ENCODE measurements at places on chromosomes 4 and X.

GRCh38 chr4:122614621-122615020 is 6.2 kb downstream of the IL21 start:
- DNase-seq, result no peak

DNA sequence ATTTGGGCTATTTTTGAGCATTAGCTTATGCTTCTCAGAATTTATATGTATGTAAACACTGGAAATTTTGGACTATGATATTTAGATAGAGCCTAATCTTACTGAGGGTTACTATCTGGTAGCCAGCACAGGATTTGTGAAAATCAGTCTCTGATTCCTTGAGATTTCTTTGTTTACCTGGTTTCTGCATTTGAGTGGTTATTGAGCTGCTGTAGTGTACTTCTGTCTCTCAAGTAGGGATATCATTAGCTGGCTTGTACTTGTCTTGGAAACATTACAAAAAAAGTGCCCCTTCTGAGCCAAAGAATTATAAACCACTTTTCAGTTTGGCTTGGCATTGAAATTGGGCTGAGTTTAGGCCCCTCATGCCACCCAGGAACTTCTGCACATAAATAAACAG is 49.7 kb downstream of the TLL1 start:
- no peak for DNase-seq

GRCh38 chr4:61520681-61521160 is 320.6 kb downstream of the ADGRL3 start:
- no peak for DNase-seq

DNA sequence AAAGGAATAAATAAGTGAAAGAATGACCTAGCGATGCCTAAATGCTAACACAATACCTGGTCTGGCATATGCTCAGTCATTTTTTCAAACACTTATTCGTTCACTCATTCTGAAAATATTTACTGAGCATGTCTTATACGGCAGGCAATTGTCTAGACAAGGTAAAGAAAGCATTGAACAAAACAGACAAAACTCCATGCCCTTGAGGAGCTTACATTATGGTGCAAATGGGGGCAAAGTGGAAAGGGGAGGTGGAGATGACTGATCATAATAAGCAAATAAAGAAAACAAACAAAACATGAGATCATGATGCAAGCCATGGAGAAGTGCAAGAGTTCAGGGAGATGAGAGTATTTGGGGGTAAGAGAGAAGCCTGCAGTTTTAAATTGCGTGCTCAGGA is 334.6 kb upstream of the PPARGC1A start:
- DNase-seq, result no peak

DNA sequence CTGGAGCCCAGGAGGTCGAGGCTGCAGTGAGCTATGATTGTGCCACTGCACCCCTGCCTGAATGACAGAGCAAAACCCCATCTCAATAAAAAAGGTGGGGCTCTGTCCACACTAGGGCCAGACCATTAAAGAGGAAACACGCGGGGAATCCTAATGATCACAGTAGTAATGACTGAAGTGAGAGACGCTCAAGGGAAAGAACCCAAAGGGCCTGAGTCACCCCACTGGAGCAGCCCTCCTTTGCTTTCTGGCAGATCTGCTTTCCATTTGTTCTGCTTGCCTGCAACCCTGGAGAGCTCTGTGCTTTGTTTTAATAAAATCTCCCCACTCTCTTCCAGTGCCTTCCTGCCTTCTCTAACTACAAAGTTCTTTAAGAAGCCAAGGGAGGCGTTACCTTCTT is 5.0 kb downstream of the TFDP3 start:
- no peak for DNase-seq

DNA sequence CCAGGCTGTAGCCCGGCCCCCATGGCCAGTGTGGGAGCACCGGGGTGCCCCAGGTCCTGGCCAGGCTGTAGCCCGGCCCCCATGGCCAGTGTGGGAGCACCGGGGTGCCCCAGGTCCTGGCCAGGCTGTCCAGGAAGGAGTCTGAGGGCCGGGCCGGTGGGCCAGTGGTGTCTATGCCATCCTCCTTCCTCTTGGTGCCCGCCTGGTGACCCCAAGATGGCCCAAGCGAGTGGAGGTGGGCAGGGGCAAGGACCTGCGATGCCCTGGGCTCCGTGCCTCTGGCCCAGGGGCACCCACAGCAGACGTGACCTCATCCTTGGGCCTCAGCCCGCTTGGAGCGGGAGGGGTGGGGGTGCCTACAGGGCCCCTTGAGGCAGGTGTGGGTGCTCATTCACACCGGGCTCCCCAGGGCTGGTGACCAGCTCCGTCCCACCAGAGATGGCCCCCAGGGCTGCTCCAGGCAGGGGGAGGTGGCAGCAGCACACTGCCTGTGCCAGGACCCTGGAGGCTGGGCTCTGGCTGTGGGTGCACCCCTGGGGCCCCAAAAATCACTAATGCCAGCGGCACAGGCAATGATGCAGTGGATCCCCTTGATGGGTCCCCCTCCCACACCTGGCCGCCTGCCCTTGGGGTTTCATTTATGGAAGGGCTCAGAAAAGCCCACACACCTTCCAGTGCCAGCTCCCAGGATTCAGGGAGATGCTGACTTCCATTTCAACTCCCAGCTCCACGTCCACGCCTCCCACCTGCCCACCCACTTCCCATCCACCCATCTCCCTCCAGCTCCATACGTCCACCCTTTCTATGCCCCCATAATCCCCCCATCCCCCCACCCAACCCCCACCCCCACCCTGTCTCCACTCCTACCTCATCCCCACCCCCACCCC is 35.8 kb downstream of the TACC3 start:
- DNase-seq, result no peak

GRCh38 chr4:184598753-184599491 is 50.3 kb downstream of the CASP3 start:
- DNase-seq, result no peak

DNA sequence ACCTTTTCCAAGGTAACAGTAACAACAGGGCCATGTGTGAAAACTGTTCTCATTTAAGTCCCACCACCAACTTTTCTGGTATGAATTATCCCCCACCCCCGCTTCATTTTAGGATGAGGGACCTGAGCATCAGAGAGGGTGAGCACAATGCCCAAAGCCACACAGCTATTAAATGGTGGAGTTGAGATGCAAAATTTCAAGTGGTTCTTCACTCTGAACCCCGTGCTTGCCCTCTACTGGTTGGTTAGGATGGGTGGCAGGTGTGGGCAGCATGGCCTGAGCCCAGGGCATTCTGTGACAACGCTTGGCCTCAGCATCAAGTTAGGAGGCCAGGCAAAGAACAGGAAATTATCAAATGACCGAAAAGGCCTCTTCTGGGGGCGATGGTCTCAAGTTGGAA is 33.5 kb downstream of the MED28 start:
- no peak for DNase-seq

DNA sequence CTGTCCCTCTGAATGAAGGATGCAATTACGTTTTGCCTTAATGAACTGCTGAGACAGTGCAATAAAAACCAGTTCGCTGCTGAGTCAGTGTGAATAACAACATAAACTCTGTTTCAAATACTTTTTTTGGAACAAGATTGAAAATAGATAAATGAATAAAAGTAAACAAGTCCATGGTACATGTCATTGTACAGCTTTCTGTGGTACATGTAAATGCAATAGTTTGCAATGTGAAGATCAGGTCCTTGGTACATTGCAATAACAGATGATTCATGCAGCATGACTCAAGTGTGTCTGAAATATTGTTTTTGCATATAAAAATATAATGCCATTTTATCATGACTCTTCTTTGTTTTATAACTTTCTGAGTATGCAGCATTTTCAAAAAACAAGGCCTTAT is 193.4 kb upstream of the PACRGL start:
- no peak for DNase-seq

- no peak for DNase-seq
Measured at GRCh38 chr4:13706120-13706519, 78.6 kb upstream of the BOD1L1 start.

- no peak for DNase-seq
Measured at GRCh38 chrX:39983715-39984114, 114.0 kb downstream of the BCOR start.

DNA sequence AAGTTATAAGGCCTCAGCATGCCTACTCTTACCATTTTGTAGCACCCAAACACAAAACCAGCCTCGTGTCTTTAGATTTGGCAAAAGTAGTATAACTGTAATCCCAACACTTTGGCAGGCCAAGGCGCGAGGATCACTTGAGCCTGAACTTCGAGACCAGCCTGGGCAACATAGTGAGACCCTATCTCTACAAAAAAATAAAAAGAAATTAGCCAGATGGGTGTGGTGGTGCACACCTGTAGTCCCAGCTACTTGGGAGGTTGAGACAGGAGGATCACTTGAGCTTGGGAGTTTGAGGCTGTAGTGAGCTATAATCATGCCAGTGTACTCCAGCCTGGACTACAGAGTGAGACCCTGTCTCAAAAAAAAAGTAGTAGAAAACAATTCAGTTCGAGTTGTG is 17.6 kb downstream of the SYAP1 start:
- no peak for DNase-seq

- DNase-seq, result no peak
Measured at GRCh38 chr4:47839259-47839658, 1.4 kb upstream of the CORIN start.

- no peak for DNase-seq
Measured at GRCh38 chrX:65607070-65607742, 60.2 kb upstream of the MSN start.

DNA sequence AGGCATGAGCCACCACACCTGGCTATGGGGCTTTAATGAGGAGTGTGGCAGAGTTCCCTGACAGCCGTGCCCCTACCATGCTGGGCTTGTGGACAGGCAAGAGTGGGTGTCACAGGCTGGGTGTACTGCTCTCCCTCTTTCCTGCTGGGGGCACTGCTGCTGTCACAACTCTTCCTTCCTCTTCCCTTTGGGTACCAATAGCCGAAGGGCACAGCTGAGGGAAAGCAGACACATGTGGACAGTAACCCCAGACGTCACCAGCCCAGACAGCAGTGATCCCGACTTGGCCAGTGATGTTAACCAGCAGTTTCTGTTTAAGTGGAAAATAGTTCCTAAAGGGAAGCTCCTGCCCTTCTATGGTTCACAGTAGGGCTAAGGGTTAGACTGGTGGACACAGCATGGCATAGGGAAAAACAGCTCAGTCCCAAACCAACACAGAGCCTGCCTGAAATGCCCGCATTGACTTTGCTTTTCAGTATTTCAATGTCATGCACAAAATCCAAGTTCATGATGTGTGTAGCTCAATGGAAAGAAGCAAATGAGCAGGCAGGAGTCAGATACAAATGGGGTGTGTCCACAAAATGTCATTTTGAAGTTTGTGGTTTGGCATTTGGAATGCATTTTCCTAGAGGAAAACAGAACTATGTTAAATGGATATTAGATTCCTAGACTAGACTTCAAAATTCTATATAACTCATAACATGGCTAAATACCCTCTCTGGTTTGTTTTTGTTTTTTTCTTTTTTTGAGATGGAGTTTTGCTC is 24.9 kb upstream of the DDX3X start:
- DNase-seq, result no peak

DNA sequence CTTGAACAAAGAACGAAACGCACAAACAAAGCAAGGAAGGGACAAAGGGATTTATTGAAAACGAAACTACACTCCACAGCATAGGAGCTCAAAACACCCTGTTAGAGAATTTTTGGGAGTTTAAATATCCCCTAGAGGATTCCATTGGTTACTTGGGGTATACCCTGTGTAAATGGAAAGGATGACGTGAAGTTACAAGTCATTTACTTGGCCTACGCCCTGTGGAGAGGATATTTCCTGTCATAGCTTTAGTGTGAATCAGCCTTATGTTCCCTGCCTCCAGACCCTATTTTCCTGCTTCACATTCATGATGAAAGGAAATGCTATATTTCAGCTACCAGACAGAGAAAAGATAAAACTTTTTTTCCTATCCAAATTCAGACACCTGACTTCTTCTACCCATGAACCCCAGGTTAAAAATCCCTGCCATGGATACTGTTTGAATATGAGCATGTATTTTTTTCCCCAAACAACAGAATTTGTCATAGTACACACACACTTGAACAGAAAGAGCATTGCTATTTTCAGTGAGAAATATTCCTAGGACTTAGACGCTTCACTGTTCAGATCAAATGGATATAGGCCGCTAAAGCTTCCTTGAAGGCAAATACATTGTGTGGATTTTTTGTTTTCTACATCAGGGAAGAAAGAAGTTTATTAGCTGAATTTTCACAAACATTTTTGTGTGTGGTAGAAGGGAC is 20.4 kb downstream of the PIN4 start:
- DNase-seq, result no peak

DNA sequence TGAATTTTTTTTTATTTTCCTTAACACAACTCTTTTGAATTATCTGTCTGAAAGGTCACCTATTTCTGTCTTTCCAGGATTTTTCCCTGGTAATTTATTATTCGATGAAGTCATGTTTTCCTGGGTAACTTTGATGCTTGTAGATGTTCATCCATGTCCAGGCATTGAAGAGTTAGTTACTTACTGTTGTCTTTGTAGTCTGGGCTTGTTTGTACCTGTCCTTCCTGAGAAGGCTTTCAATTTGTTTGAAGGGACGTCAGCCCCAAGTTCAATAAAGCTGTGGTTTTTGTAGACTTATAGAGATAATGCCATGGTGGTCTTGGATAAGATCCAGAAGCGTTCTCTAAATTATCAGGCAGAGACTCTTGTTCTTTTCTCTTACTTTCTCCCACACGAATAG is 252.4 kb upstream of the ARHGAP24 start:
- DNase-seq, result no peak

DNA sequence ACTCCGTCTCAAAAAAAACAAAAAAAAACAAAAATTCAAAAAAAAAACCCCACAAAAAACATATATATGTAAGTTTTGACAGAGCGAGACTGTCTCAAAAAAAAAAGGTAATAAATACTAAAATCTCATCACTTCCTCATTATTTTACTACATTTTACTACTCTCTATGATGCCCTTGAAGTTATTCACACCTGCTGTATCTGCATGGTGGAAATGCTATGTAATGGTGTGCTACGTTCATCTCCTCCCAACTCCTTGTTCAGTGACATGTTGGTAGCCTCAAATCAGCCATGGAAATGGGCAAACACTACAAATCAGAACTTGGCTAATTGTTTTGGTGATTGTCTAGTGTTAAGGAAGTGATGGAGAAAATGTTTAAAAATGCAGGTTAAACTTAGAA is 11.8 kb downstream of the RPS4X start:
- no peak for DNase-seq

DNA sequence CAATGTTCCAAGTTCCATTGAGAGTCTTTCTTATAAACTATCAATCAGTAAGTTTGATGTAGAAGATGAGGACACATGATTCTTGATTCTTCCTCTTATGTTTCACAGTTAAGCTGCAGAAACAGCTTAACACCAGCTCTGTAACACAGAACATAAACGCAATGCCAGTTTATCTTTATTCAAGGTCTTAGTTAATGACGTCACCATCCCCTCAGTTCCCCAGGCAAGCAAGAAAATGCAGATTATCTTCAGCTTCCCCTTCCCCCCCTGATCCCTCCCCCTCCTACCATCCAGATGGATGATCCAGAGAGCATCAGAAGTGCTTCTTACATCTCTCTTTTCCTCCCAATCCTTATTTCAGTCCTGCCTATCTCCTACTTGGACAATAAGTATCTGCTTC is 4.4 kb upstream of the SH3RF1 start:
- DNase-seq, result no peak

- no peak for DNase-seq
Measured at GRCh38 chr4:145716661-145717200, 36.8 kb downstream of the C4orf51 start.
